ENCODE measurements at places on chromosomes 1 and 21.

GRCh38 chr1:200281201-200281835 lies 128.5 kb downstream of the ZNF281 start:
- DNase-seq, result no peak

DNA sequence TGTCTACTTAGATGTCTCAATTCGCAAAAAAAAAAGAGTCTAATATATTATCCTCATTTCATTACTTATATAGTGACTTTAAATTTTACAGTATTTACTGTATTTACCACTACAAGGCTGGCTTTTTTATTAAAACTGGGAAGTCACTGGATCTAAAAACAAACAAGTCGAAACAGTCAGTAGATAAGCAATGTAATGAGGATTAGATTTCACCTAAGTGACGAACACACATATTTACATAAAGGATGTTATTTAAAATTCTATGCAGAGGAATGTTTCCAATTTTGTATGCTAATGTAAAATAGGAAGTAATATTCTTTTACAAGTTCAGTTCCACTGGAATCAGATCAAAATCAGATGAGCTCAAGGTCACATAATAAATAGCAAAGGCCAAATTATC lies 28.3 kb downstream of the TTC13 start:
- DNase-seq, result no peak

DNA sequence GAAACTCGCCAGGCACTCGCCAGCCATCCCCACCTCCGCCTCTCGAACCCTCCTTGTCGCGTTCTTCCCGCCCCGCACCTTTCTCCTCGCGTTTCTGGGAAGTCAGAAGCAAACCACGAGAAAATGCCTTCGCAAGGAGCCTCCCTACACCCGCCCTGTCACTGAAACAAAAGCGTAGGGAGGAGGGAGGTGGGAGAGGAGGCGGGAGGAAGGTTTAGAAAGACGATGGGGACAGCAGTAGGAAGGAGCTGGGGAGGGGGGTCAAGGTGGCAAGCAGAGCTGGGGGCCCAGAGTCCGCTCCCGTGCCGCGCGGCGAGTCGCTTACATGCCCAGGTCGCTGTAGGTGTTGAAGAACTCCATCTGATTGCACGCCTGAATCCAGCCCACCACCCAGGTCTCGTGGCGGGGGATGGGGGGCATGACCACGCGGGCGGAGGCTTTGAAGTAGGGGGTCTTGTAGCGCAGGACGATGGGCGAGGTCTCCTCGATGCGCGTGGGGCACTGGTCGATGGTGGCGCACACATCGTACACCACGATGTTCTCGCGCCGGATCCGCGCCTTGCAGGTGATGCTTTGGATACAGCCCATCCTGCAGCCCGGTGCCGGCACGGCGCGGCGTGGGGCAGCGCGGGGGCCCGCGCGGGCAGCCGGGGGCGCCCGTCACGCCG lies 1.0 kb downstream of the FAM78B start:
- DNase-seq, result no peak

DNA sequence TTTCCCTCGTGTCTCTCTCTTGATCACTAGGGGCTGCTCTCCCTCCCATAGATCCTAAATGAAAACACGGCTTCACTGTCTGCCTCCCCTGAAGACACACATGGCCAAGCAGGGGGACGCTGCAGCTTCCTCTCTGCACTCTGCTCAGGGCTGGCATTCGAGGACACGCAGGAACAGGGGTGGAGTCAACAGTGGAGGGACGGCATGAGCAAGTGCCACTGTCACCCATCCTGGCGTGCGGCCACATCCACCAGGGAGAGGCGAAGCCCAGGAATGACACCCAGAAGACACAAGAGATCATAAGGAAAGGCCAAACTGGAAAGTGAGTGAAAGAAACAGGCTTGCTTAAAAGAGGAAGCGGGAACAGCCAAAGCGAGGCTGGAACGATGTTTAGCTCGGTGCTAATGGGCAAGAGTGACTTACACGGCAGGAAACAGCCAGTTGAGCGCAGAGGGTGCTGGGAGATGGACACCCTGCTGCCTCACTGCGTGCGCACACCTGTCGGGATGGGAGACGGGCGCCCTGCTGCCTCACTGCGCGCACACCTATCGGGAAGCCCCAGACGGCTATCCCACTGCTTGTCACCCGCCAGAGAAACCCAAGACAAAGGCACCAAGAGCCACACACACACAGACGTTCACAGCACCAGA lies 13.6 kb upstream of the C1QTNF12 start:
- no peak for DNase-seq

- no peak for DNase-seq
These were observed 284.1 kb downstream of the BRINP3 start for GRCh38 chr1:190193508-190194115.

DNA sequence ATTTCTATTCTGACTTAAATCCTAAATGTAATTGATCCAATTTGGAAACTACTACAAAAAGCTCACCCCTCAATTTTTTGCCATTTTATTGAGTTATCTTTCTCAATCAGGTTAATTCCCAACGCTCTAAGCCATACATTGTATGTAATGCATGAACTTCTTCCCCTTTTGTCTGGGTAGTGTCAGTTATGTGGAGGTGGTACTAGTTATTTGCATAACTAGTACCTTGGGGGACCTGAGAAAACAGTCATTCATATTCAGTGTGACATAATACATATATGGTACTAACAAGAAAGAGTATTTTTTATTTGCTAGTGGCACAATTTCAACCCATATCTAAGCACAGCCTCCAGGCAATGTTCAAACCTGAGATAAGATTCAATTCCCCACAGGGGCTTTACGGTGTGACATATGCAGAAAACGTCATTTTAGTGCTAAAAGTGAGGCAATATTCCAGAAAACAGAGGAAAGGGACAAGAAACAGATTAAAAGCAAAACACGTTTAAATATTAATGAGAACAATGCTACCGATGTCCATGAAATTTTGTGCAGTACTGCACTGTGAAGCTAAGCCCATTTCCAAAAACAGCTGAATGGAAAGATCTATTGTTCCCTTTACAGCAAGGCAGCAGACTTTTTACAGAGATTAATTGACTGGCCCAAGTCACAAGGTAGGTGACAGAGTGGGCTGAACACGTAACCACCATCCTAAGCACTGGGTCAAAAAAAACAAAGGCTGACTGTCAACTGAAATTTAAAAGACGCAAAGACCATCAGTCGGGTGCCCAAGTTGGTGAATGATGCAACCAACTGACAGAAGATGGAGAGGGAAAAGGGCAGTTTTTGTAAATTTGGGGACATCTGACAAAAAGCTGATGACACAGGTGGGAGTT lies 1.4 kb downstream of the HLCS start:
- no peak for DNase-seq

DNA sequence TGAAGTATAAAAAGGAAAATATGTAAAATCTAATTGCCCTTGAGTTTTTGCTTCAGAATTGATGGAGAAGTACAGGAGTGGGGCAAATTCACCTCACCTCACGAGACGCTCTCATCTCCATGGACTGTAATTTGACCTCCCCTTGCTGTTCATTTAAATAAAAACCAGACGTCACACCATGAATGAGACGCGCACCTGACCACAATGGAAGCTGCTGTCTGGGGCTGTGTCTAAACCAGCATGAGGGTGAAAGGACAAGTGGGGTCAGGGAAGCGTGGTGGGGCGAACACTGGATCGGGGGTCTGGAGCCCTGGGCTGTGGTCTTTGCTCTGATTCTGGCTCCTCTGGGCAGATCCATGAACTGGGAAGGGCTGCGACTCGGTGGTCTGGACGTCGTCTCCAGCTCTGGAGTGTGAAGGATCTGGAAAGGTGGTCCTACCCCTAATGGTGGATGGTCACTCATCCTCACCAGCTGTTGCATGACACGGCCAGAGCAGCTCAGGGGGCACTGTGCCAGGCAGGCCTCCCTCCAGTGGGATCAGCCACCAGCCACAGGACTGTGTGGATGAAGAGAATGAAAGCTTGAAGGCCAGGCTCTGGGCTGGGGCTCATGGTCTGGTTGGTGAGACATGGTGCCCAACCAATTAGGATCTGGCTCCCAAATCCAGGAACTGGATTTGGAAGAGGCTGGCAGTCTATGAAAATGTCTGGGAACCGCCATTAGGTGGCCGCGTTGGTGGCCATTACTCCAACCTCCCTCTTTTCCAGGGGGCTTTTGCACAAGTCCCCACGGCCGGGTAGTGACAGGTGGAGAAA lies 728.6 kb downstream of the PTPRU start:
- DNase-seq, result no peak

DNA sequence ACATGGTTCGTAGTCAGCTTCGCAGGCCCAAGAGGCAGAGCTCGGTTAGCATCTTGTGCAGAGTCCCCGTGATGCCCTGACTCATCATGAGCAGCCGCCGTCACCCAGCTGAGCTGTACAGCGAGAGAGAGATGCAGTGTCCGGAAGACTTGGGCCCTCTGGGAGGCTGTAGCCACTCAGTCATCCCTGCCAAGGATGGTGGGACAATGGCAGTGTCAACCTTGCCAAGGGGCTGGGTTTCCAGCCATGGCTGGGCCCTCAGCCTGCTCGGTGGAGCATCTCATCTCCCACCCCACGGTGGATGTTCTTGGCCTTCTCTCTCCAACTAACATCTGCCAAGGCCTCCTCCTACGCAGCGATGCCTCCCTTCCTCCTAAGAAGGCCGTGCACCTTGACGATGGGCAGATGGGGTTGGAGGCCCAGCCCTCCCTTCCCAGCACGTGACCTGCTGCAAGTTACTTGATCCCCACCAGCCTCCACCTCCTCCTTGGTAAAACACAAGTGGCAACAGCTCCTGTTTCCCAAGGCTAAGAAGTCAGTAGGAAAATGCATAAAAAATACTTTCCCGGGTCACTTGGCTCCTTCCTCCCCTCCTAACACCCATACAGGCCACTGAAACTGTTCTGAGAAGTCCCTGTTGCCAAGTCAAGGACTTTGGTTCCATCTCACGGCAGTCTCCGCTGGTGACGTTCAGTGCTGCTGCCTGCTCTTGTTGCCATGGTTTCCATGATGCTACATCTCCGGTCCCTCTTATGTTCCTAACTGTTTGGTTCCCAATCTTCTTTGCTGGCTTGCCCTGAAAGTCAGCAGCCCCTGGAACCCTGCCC lies 384.7 kb upstream of the VAMP3 start:
- DNase-seq, result no peak

DNA sequence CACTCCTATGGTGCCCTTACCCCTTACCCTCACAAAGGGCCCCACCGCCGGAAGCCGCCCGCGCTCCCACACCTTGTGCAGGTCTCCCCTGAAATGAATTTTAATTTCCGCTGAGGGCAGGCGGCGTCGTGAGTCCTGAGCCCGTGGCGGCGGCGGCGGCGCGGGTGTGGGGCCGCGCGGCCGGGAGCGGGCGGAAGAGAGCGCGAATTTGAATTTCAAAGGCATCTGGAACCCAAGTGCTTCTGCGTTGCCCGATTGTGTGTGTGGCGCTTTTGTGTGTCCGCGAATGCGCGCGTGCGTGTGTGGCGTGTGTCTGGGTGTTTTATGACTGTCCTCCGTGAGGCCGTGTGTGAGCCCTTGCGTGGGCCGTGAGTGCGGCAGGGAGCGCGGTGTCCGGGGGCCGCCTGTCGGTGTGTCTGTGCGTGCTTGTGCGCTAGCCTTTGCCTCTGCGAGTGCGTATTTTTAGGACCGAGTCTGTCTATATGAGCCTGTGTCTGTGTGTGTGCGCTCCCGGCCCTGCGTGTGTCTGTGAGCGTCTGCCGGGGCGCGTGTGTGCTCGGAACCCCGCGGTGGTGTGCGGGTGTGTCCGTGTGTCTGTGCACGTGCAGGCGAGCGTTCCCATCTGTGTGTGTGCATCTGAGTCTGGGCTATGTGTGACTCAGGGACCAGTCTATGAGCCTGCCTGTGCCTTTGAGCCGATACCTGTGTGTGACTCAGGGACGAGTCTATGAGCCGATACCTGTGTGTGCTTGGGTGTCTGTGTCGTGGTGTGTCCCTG lies 7.9 kb upstream of the ADGRB2 start:
- DNase-seq, result peak; percentile 38

DNA sequence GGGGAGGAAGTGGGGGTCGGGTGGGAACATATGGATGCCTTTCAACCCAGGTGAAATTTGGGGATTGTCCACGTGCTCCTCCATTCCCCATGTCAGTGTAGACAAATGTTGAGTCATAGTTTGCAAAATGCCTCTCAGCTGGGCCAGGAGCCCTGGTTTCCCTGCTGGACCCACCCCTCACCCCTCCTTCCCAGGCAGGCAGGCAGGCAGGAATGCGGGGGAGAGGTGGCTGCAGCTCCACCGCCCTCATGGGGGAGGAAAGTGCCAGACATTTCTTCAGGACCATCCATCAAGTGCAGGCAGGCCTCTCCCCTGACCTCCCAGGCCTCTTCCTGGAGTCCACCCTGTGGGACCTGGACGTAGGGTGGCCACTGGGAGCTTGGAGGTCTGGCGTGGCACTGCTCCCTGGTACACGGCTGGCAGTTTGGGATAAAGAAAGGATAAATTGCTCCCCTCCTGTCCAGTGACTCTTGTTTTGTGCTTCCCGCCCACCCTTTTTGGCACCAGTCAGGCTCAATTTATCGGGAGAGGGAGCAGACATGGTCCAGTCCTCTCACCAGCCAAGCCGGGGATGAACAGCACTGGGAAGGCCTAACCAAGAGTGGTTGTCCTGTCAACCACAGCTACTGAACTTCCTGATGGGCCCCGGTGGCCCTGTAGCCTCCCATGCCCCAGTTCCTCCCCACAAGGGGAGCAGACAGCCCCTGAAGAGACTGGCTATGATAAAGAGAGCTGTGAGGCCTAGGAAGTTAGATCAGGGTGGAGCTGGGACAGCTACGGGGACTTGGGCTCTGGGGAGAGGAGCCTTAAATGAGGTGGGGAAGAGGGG lies 18.9 kb downstream of the NPR1 start:
- no peak for DNase-seq

DNA sequence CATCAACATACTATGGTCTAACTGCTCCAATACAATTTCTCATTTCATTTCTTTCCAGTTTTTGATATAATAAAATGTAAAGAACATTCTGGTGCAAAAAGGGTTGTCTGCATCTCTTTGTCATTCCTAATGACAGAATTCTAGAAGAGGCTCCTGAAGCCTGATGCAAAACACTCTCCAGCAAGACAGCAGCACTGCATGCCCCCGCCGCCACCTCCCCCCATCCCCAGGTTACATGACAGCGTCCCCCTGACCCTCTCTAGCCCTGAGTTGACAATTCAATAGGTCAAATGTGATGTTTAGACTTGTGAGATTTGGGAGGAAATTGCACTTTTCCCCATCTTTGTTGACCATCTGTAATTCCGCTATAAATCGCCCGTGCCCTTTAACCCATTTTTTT lies 64.6 kb upstream of the C1orf21 start:
- DNase-seq, result no peak

DNA sequence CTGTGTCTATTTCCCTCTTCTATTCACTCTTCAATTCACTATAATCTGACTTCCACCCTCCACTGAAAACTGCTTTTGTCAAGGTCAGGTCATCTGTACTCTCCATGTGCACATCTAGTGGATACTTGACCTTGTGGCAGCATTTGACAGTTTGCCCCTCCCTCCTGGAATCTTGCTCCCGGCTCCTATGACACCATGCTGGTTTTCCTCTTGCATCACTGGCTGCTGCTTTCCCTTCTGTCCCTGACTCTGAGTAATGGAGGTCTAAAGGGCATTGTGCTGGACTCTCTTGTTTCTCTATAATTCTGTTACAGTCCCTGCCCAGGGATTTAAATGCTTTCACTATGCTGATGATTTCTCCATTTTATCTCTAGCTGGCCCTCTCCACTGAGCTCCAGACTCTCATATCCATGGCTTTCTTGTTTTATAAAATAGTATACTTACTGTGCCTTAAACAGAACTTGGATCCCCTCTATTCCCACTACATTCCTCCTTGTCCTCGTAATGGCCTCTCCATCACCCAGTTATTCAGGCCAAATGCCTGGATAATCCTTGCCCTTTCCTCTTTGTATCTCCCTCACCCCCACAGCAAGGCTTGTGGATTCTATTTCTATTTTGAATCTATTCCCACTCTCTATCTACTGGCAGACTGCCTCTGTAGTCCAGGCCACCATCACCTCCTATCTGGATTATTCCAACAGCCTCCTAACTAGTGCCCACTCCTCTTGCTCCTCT lies 36.8 kb upstream of the PODN start:
- no peak for DNase-seq

- DNase-seq, result no peak
These were observed 80.5 kb upstream of the VAMP3 start for GRCh38 chr1:7690496-7691182.

Data from stimulated activated CD4-positive, alpha-beta T cell treated with anti-CD3 and anti-CD28 coated beads, TNF-alpha, amount 100 ng/mL, for 1 hour (primary cell).